ENCODE measurements at places on chromosomes 1 and 21.

DNA sequence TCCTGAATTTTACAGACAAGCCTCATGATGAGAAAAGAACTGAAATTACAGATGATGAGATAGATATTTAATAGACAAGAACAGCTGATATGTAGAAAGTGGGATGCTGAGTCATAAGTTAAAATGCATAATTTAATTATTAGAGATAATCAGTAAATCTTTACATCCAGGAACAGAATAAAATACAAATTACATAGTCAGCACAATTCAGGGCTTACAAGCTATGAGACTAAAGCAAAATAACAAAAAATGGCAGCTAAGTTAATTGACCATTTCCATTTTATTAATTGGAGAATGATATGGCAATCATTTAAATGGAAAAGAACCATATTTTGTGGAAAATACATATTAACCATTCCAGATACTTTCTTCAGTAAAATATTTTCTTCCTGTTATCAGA, 40.2 kb upstream of the MAN1A2 start:
- DNase-seq = no peak

GRCh38 chr1:21234779-21235178, 55.5 kb downstream of the ECE1 start:
- no peak for DNase-seq

GRCh38 chr1:109815809-109816174, 52.1 kb upstream of the EPS8L3 start:
- no peak for DNase-seq

GRCh38 chr1:98704474-98704873, 43.0 kb downstream of the SNX7 start:
- no peak for DNase-seq

DNA sequence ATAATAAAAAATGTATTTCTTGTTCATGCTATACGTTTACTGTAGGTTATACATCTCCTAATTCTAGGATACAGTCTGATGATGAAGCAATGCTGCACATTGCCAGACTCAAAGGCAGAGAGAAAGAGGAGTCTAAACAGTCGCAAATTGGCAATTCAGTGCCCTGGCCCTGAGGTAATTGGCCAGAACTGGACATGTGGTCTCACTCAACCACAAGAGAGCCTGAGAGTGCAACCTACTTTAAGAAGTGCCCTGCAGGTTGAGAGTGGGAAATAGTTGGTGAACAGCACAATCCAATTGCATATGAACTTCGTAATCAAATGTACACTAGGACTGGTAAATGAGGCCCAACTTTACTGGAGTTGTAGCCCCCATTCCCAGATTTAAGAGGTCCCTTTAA, 5.0 kb upstream of the SLC35A3 start:
- no peak for DNase-seq

GRCh38 chr1:193540511-193540910, 354.1 kb upstream of the B3GALT2 start:
- DNase-seq = no peak

GRCh38 chr1:160761886-160762285, 22.8 kb downstream of the SLAMF7 start:
- DNase-seq = no peak

- no peak for DNase-seq
Observed at GRCh38 chr1:67850151-67850551, 16.9 kb upstream of the GNG12 start.

- DNase-seq = peak; percentile 11
Observed at GRCh38 chr1:239952348-239953308, 139.1 kb upstream of the FMN2 start.

DNA sequence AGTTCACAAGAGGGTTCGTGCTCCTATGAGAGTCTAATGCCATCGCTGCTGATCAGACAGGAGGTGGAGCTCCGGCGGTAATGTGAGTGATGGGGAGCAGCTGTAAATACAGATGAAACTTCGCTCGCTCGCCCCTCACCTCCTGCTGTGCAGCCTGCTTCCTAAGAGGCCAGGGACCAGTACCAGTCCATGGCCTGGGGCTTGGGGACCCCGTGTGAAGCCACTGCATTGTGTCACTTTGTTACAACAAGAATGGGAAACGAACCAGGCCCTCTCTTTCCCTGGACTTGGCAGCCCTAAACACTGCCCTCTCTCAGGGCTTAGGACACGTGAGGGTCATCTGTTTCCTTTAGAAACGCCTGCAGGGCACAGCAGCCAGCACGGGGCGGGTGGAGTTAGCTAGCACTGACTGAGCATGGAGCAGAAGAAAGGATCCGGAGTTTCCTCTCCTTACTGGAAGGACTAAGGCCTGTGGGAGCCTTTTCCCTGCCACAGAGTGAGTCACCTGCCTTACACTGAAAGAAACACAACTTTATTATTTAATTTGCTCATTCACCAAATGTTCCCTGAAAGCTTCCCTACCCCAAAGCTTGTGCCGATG, 185.2 kb upstream of the TMEM51 start:
- DNase-seq = no peak

GRCh38 chr1:60563777-60564535, 490.4 kb upstream of the C1orf87 start:
- no peak for DNase-seq

GRCh38 chr21:31609081-31609480, 50.4 kb upstream of the SOD1 start:
- no peak for DNase-seq

GRCh38 chr21:19124691-19125090, 721.1 kb upstream of the TMPRSS15 start:
- no peak for DNase-seq
